ENCODE measurements at places on chromosomes 1 and 21.
A peak's percentile ranks its signal among the peaks of the same experiment; 100 is the strongest.

DNA sequence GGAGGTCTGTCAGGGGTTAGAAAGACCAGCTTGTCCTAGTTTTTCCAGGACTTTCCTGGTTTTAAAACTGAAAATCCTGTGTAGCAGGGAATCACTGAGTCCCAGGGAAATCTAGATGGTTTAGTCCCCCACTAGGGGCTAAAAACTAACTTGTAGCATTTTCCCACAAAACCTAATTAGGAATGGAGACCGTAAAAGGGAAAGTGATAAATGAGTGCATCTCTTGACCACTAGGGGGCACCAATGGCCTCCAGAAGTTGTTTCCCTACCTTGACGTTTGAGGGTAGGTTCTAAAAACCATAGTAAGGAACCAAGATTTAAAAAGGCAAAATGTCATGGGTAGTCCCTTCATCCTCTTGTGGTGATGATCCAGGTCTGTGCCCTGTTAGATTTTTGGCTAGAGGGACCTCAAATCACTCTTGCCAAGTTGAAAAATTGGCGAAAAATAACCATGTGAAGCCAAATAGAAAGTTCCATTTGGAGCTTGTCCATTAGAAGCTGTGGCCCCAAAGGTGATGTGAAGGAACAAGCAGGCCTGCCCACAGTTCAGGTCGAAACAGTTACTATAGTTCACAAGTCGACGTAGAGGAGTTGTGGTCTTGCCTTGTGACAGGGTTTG, 24.5 kb downstream of the CLIC6 start:
- peak; percentile 37 for DNase-seq

DNA sequence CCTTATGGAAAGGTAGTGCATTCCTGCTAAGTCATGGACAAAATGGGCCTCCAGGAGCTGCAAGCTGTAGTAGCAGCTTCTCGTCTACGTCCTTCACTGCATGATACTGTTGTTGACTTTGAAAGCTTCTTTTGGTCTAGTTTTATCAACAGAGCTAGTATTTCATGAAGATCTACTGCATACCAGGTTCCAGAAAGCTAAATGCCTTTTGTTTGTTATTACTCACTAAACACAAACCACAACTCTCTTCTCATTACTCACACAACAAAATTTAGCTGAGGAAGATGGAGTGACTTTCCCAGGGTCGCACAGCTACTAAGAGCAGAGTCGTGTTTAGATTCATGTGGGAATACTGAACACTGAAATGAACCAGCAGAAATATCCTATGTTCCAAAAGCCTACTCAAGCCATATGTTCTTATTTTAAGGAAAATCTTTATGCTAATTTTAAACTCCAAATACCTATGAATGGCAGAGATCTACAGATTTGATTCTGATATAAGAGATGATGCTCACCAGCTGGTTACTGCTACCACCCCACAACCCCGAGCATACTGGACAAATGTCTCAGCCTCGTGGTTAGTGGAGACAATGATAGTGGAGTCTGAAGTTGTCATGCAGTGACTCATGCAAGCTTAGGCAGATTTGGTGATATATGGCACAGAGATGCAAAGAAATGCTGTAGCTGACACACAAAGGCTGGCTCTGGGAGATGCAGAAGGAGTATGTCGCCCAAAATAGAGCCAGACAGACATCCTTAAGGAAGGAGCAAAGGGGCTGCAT, 20.6 kb downstream of the PGBD2 start:
- DNase-seq = no peak

GRCh38 chr1:73820843-73821242, 377.1 kb downstream of the LRRIQ3 start:
- no peak for DNase-seq

GRCh38 chr21:15192243-15192642, 127.4 kb upstream of the NRIP1 start:
- DNase-seq = no peak

GRCh38 chr1:1578371-1578940, 3.8 kb upstream of the SSU72 start:
- no peak for DNase-seq

- peak; percentile 28 for DNase-seq
Observed at GRCh38 chr1:209672705-209673630, 2.2 kb upstream of the G0S2 start.

DNA sequence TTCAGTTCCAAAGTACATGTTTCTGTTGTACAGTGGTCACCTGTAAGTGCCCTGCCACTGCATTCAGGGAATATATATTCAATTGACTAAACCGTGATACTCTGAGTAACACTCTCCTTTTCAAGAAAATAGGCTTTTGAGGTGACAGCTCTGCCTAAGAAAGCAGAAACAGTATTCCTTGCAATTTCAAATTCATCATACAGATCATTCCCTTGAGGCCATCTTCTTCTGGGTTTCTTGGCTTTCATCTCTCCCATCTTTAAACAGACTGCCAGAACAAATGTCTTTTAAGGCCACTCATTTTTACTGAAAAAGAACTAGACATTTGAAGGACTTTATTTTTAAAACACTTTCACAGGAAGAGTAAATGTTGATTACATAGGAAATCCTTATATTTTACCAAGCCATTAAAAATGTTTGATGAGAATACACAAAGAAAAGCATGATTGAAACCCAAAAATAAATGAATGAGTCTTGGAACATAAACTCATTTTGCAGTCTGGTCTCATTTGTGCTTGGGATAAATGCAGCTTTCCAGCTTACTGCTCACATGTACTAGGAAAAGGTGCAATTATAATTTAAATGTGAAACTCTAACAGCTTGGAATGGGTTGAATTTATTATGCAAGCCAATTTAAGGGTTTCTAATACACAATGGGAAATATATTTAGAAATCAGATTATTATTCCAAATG, 34.7 kb downstream of the PLPPR5 start:
- no peak for DNase-seq

- no peak for DNase-seq
Observed at GRCh38 chr1:119316870-119317416, 51.6 kb upstream of the HAO2 start.

GRCh38 chr1:145796753-145797152, 27.1 kb downstream of the RNF115 start:
- DNase-seq = no peak

GRCh38 chr1:180175806-180176205, 21.1 kb downstream of the QSOX1 start:
- no peak for DNase-seq

GRCh38 chr1:200240656-200241055, 169.2 kb downstream of the ZNF281 start:
- no peak for DNase-seq

GRCh38 chr1:115400426-115400825, 62.4 kb upstream of the NGF start:
- DNase-seq = no peak

GRCh38 chr1:55747408-55747841, 532.3 kb upstream of the USP24 start:
- DNase-seq = no peak

- no peak for DNase-seq
Observed at GRCh38 chr1:100971021-100971420, 54.6 kb downstream of the DPH5 start.

DNA sequence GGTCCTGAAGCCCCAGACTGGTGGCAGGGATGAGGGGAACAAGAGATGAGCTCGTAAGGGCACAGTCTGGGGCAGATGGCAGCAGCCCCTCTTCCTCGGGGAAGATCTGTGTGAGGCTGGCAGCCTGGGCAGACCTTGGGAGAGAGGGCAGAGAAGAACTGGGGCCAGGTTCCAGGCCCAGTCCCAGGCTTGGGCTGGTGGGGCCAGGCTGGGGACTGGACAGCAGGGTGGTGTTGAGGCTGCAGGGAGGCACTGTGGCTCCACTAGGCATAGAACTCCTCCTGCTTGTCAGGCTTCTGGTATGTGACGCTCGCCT, 35.7 kb downstream of the SDC3 start:
- no peak for DNase-seq

DNA sequence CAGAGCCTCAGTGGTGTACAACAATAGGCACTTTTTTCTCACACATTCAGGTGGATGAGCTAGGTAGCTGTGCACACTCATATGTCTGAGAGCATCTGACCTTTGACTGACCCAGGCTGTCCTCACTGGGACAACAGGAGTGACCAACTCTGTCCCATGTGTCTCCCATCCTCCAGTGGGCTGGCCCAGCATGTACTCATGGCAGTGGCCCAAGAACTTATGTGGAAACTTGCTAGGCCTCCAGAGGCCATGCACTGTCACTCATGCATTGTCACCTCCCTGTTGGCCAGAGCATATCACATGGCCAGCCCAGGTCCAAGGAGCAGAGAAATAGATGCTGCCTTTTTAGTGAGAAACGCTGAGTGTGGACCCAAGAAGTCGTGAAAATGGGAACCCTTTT, 158.8 kb downstream of the IGSF21 start:
- no peak for DNase-seq

DNA sequence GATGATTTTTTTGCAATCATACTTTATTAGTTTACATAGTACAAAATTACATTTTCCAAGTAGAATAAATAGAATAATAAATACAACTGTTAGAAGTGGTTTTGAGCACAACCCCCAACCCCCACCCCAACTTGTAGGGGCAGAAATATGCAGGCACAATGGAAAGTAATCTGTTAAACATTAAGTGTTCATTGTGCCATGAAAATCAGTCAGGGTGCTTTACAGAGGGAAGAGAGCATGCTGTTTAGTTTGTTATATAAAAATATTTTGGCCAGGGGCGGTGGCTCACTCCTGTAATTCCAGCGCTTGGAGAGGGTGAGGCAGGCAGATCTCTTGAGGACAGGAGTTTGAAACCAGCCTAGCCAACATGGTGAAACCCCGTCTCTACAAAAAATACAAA, 2.6 kb downstream of the OR10T2 start:
- DNase-seq = no peak

DNA sequence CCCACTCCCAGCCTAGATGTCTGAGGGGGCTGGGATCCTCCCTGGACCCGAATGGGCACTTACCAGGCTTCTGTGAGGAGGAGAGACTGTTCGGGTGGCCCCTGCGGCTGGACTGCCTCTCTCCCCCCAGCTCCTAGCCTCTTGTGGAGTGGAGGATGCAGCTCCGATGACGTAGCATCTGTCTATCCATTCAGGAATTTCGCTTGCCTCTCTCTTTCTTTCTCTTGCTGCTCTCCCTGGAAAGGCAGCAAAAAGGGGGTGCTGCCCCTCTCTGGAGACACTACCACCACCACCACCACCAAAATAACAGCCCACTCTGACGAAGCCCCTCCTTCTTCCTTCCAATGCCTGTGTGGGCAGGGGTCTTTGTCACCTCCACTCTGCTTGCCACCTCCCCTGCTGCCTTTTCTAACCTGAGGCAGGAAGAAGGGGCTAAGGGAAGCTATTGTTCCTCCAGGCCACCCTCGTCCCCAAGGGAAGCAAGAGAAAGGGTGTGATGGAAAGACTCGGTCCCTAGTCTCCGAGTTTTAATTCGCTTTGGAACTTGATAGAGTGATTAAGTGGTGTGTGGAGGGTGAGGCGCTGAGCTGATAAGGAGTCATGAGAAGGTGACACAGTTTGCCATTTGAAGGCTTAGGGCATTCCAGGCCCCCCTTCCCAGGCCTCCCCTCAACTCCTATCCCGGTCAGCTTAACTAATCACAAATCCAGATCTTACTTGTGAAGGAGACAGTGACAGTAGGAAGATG, 60.5 kb downstream of the RHBG start:
- DNase-seq = no peak

DNA sequence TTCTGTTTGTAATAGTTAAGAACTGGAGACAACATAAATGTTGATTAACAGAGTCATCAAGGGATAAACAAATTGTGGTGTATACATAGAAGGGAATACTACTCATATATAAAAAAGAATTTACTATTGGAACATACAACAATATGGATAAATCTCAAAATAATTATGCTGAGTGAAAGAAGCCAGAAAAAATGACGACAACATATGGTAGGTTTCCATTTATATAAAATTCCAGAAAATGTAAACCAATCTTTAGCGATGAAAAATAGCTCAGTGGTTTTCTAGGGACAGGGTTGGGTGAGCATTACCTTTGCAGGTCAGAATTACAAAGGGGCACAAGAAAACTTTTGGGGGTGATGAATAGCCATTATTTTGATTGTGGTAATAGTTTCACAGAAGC, 431.6 kb downstream of the PTPRU start:
- DNase-seq = no peak

GRCh38 chr1:184492536-184492935, 105.7 kb downstream of the C1orf21 start:
- no peak for DNase-seq

DNA sequence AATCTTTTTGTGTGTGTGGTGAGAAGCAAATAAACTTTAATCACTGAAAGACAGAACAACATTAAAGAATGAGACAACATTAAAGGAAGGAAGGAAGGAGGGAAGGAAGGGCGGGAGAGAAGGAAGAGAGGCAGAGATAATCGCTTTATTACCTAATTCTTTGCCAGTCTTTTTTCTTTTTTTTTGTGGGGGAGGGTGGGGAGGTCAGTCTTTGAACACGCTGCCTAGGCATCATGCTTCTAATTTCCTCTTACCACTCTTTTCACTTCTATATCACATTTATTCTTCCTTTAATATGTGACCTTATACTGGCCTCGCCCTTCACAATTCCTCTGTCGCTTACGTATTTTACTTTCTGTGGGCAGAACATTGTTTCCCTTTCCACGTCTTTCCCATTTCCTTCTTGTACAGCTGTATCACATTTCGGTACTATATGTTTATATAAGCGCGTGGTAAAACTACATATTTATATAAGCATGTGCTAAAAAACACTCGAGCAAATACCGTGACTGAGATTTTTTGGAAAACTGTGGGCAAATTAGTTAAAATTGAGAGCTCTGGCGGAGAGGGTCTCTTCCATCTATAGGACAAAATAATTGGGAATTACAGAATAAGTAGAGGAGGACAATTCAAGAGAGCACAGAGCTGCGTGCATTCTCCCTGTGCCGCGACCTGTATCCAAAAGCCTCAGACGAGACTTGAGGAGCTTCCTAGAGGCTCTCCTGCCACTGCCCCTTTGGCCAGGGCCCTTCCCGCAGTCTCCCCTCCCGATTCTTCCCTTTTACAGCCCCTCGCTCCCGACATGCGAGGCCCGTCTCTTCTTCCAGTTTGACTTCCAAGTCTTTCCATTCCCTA, 823 bp upstream of the PRKAA2 start:
- no peak for DNase-seq

DNA sequence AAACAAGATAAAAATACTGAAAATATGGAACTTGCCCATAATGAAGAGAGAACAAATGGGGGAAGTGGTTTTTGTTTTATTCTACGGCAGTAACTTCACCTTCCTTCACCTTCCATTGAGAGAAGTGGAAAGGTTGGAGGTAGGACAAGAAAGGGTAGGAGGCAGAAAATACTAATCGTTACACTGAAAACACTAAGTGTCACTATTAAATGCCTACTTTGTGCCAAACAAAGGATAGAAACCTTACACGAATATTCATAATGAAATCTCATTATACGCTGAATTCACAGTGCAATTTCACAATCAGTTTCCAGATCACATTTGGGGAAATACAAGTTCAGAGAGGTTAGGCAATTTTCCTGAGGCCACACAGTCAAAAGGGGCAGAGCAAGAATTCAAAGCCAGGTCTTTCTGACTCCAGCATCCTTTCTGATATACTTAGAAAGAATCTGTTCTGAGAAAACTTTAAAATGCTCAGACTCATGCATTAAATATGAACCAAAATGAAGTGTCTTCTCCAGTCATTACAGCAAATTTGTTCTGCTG, 3.0 kb downstream of the TIAM1 start:
- no peak for DNase-seq

- no peak for DNase-seq
Observed at GRCh38 chr1:219463636-219464035, 149.3 kb downstream of the ZC3H11B start.

GRCh38 chr1:21608798-21609197, 60.4 kb downstream of the RAP1GAP start:
- DNase-seq = no peak

- no peak for DNase-seq
Observed at GRCh38 chr1:44855742-44856141, 12.7 kb upstream of the PTCH2 start.

- no peak for DNase-seq
Observed at GRCh38 chr1:93598396-93598795, 83.2 kb downstream of the BCAR3 start.
